ENCODE measurements at places on chromosomes 6 and 20.

DNA sequence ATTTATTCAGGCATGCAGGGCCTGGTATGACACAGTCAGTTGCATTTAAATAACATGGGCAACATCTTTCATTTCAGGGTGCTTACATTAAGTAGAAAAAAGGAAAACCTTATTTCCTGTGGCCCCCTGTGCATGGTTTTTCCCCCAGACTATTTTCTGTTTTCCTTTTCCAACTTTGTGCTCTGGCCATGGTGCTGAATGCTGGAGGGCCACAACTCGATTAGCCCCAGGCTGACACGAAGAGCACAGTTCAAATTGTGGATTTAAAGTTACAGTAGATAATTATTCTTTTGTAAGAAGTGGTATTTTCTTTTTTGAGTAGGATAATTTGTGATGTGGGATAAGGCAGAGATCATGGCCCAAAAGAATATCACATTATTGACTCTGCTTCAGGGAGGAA lies 332.0 kb downstream of the HAO1 start:
- no peak for DNase-seq

- DNase-seq = no peak
Observed at GRCh38 chr20:1595333-1595732, 24.5 kb downstream of the SIRPB1 start.

DNA sequence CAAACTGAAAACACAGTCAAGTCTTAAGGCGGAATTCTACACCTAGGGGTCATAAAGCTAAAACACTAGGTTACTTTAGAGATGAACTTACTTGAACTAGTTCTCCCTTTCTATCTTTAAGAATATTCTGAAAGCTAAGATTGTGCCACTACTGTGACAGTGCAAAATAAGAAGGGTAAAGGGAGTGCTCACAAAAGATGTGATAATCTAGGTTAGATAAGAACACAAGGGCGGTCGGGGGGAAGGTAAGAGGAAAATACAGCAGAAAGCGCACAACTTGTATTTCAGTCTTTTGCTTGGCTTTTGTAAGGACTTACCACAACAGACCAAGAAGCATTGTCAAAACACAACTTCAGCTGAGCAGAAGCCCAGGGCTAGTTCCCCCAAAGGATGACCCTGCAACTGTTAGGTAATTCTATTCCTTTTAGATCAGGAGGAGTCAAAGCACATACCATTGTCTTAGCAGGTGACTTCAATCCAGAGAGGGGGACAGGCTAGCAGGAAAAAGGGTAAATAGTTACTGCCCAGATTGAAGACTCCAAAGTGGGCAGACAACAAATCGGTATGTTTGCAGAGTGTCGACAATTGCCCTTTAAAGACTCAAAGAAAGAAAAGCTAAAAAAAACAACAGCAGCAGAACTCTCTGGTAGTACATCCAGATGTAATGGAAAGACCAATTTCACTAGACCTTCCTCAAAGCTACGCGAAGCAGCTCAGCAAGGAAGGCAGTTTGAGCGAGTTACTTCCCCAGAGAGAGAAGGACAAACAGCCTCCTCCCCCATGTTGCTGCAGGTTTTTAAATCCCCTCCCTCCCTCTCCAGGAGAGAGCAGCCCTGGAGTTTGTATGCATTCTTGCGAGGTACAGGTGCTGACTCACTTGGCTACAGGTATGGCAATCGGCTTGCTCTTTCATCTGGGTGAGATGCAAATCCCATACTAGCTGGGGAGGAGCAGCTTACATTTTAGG lies 59.0 kb downstream of the RIPOR2 start:
- no peak for DNase-seq

GRCh38 chr6:41366150-41366549 lies 30.7 kb downstream of the NCR2 start:
- DNase-seq = no peak

GRCh38 chr20:63212393-63212730 lies 3.6 kb downstream of the YTHDF1 start:
- DNase-seq = no peak

- peak; percentile 37 for DNase-seq
Observed at GRCh38 chr6:6811128-6812009, 222.8 kb downstream of the LY86 start.

DNA sequence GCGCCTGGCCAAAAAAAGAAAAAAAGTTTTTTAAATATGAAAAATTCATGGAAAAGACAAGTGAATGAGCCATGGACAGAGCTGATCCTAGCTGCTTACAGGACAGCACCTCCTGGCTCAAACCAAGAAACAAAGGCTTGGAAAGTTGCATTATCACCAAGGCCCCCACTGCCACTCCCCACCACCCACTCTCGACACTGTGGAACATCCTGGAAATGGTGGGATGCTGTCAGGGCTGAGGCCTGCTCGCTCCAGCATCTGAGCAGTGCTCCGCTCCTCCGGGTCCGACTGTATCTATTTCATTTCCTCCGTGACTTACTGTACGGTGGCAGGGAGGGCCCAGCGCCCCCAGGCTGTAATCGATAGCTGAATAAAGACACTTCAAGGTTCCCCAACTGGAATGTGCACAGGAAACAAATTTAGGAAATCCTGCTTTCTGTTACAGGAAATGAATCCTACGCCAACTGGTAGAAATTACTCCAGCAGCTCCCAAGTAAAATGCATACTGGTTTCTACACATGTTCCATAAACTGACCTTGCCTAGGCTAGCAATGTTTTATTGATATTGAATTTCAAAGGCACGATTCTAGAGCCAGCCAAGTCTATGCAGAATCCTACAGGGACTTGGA lies 109.5 kb upstream of the NFATC2 start:
- DNase-seq = no peak
